ENCODE measurements at places on chromosomes 2 and 18.

DNA sequence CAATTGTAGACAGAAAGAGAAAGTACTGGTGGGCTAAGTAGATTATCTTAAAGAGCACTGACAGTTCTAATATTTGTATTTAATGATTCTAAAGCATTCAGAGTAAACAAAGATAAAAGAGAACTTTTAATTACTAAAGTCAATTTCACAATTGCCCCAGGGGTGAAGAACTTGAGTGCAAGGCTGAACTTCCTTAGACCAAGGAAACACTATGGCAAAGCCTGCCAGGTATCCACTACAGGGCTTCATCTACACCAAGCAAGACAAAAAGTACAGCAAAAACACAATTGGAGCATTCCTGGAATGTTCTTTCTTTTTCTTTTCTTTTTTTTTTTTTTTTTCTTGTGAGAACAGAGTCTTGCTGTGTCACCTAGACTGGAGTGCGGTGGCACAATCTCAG is 46.9 kb upstream of the NDUFV2 start:
- DNase-seq: no peak

DNA sequence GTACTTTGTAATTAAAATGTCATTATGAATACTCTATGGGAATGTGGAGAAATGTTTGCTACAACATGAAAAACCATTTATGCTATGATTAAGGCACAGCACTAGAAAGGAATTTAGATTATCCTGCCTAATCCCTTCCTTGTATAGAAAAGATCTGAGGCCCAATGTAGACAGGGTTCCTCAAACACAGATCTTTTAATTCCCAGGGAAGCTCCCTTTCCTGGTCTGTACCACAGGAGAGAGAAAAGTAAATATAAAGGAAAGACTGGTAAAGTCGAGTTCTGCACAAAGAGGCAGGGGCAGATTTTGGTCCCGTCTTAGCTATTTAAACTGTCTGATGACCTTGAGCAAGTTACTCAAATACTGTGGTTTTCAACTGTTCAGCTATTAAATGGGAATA is 84.7 kb downstream of the ICA1L start:
- no peak for DNase-seq

DNA sequence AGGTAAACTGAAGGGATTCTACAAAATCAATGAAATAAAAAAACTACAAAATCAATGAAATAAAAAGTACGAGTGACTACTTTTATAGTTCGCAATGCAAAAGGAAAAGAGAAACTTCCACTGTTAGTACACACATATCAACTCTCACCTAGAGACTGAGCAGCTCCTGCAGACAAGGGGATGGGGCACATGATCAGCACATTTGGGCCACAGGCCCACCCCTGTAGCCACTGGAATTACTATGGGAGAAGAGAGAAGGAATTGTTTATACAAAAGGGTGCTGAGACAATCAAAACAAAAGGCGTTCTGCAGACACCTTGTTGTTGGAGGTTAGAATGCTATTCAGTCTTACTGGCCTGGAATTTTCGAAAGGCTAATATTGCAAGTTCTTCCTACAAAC is 34.7 kb upstream of the CD226 start:
- DNase-seq: no peak

GRCh38 chr18:10805587-10806118 is 279.8 kb downstream of the NAPG start:
- DNase-seq: no peak

DNA sequence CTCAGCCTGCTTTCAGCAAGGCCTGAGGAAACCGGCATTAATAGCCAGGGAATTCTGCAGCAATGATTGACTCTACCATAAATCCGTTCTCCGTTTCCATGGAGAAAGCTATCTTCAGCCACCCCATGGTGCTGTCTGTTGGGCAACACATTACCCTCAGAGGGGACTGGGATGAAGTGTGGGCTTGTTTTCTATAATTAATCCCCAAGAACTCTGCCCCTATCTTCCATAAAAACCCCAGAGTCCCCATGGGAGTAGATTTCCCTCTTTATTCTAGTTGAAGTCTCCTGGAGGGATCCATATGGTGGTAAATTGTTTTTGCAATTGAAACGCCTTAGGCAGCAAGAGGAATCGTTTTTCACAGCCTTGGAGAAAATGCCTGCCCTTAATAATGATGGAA is 9.2 kb downstream of the G6PC2 start:
- DNase-seq: no peak
